ENCODE measurements at places on chromosomes 16 and 17.

- DNase-seq = peak; percentile 96
Observed at GRCh38 chr17:80892019-80892855, 99.4 kb upstream of the CHMP6 start.

GRCh38 chr16:87924041-87924810 is 12.1 kb downstream of the CA5A start:
- no peak for DNase-seq

DNA sequence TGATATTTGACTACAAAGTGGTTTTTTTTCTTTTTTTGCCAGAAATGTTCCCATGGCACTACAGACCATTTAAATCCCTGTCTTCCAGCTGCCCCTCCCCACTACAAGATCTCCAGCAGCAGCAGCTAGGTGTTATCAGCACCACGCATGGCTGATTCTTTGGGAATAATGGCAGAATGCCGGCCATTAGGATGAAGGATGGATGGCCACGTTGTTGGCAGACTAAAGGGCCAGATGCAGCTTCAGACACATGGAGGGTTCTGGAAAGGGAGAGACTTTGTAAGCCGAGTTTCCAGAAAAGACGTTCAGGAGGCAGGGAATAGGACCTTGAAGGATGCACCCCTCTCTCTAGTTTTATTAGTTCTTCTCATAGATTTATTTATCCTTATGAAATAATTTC is 10.3 kb upstream of the MED9 start:
- DNase-seq = no peak

- no peak for DNase-seq
Observed at GRCh38 chr16:23843143-23843542, 7.4 kb downstream of the PRKCB start.

GRCh38 chr17:973053-973452 is 6.5 kb downstream of the NXN start:
- no peak for DNase-seq

DNA sequence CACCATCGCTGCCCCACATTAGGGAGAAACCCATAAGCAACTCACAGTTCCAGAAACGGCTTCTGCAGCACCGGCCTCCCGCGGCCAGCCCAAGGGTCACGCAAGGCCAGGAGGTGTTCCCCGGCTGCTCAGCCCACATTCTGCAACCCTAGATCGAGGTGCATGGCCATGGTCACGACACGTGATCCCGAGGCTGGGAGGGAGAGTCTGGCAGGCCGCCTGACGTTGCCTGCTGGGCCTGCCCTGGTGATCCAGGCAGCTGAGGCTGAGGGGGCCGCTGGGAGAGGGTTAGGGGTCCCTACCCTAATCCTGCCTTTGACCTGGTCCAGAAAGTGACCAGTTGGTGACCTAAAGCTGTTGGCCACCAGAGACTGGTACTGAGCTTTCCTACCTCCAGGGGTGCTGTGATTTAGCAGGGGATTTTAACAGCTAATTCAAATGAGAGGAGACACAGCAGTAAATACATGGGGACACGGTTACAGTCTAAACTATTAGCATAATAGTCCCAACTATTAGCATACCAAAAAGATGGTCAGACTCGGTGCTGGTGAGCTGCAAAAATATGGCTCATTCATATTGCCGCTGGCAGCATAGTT is 97.4 kb upstream of the CIBAR2 start:
- no peak for DNase-seq

DNA sequence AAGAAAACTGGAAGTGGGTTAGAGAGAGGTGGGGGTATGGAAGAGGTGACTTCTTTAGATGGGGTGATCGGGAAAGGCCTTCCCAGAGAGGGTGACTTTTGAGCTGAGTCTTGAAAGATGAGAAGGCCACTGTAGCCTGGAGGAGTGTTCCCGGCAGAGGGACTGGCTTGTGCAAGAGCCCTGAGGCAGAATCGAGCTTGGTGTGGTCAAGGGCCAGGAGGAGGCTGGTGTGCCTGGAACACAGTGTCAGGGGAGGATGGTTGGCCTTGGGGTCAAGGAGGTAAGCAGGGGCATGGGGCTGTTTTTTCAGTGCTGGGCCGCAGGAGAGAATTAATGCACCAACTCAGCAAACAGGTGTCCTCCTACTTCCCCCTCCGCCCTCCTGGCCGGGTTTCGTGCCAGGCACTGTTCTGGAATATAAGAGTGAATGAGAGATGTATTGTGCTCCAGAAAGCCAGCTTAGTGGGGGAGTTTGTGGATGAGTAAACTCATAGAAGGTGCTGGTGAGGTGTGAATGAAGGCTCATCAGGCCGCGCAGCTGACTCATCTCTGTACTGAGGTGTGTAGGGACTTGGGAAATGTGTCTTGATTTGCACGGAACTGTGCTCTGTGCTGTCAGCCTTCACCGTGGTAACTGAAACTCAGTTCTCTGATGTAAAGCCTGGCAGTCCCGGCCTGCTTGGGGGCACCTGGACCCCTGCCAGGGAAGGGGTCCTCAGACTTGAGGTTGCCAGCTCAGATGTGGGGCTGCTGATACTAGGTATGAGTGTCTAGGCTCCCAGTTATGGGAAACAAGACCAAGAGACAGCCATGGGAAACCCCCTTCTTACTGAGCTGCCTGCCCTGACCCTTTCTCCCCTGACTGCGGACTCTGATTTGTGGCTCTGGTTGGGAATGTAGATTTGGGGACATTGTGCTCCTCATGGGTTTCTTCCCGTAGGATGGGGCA is 15.3 kb downstream of the KSR1 start:
- DNase-seq = peak; percentile 87

DNA sequence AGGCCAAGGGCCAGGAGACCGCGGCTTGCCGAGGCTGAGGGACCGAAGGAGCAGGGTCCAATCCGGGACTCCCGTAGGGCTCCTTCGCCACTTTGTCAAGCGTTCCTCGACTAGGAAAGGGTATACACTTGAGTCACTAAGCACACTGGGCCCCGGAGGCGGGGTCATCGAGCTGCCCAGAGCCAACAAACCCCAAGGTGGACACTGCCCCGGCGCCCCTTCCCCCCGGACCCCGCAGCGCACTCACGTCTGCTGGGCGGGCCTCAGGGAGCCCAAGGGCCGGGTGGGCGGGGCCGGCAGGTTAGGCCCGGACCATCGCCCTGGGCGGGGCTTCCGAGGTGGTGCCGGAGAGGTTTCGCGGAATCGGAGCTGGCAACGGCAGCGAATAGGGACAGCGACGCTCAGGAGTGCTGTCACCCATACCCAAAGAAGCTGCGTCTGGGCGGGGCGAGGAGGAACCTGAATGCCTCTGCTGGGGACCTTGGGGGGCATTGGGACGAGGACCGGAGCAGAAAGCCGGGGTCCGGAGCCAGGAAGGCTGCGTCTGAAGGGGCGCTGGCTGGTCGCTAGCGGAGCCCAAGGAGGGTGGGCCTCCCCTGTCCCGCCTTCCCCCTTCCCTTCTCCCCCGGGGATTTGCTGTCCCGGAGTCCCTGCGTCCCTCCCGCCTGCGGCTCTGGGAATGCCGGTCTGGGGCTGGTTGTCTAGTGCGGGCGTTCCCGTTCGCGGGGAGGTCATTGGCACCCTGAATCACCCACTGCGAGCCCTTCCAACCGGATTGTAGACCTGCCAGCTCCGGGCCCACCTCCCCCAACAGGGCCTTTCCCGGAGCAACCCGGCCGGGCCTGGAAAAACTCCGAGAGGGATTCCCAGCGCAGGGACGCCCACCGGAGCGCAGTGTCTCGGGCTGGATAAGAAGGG is 118.2 kb upstream of the SMURF2 start:
- peak; percentile 77 for DNase-seq

GRCh38 chr17:64320613-64321553 is 57.8 kb upstream of the TEX2 start:
- DNase-seq = peak; percentile 60

- no peak for DNase-seq
Observed at GRCh38 chr17:10337976-10338375, 34.8 kb downstream of the MYH13 start.

DNA sequence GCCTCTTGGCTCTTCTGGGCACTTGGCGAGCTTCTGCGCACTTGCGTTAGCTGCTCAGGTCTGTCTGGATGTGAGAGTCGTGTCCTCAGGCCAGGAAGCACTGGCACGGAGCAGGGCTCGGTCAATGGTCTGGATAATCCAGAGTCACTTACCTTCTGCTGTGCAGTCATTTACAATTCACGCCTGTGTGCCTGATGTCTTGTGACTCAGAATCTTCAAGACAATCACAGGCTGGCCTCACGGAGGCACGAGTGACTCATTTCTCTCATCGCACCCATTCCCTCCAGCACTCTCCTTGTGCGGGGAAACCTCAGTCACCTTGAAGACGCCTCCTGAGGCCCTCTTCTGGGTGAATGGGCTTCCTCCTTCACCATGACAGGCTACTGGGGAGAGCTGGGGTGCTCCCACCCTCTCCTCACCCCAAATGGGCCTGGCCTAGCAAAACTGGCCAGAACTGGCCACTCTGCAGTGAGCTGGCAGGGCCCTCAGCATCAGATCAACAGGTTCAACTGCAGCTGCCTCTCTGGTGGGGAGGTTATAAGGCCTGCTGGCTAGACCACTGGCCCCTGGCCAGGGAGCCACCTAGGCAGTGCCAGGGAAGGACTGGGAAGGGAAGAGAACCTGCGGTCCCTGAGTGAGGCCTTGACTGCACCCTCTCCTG is 1.9 kb upstream of the CAPN15 start:
- peak; percentile 86 for DNase-seq

- DNase-seq = no peak
Observed at GRCh38 chr17:15649861-15650421, 30.4 kb upstream of the FBXW10B start.

- DNase-seq = peak; percentile 82
Observed at GRCh38 chr16:67936880-67937605, 393 bp upstream of the PSMB10 start.

DNA sequence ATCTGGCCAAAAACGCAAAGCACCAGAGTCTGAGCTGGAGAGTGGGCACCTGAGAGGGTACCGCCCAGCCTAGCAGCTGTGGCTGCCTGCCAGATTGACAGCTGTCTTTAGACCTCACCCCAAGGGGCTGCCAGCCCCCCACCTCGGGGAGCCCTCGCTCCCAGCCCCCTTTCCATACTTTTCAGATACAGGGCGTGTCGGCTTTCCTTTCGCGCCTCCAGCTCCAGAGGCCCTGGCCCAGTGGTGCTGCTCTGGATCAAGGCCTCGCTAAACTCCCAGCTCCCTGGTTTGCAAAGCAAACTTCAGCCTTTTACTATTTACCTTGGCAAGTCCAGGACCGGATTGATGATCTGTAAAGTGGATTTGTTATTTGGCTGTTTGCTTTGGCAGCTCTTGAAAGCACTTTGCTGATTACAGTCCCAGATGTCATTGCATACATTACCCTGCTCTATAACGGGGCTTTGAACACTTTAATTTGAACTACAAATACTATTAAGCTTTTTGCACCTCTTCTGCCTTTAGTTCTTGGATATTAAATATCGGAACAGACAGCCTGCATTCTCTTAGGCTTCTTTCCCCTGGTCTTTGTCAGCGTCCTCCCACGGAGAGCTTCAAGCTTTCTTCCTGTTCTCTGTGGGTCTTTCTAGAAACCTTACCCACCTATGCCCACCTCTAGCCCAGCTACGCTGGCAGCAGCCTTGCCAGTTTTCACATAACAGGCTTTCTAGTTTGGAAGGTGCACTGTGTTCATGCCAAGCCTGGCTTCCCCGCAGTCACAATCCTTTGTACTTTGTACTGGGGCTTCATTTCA is 63.6 kb upstream of the TBX2 start:
- no peak for DNase-seq

- peak; percentile 55 for DNase-seq
Observed at GRCh38 chr17:38663125-38663751, 11.5 kb downstream of the EPOP start.

DNA sequence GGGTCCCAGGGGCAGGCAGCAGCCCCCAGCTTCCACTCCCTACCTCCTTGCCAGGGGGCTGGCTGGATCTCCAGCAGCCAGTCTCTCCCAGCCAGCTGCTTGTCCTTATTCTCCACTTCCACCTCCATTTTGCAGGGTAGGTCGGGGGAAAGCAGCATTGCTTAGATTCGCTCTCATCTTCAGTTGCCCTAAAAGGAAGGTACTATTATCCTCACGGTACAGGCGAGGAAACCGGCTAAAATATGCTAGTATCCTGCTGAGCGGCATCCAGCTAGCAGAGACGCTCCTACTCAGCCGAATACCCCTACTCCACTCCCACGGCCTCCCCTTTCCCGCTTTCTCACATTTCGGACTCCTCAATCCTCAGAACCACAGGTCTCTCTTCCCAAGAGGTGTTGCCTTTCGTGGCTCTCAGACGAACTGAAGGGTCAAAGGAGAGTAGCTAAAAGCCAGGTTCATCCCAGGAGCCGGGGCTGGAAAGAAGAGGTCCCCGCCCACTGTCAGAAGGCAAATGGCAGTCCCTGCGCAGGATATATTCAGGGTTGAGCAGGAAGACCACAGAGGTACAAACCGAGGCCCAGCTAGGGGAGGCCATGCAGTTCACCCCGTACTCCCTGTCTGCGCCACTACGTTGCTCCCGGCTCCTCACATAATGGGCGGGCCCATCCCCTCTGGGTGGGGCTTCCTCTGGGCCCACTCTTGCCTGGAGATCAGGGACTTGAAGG is 1.7 kb upstream of the RAB11FIP4 start:
- no peak for DNase-seq

GRCh38 chr17:72654706-72655105 is 437.8 kb downstream of the SLC39A11 start:
- DNase-seq = no peak

- no peak for DNase-seq
Observed at GRCh38 chr17:10149573-10150399, 48.6 kb downstream of the GAS7 start.

- no peak for DNase-seq
Observed at GRCh38 chr16:87490096-87490798, 2.6 kb downstream of the ZCCHC14 start.

- no peak for DNase-seq
Observed at GRCh38 chr17:21124086-21124485, 2.7 kb upstream of the DHRS7B start.

GRCh38 chr16:81437865-81438264 is 6.7 kb upstream of the CMIP start:
- no peak for DNase-seq

GRCh38 chr17:12287953-12288352 is 267.3 kb downstream of the MAP2K4 start:
- no peak for DNase-seq

- DNase-seq = no peak
Observed at GRCh38 chr16:48609652-48610029, 339 bp downstream of the N4BP1 start.

DNA sequence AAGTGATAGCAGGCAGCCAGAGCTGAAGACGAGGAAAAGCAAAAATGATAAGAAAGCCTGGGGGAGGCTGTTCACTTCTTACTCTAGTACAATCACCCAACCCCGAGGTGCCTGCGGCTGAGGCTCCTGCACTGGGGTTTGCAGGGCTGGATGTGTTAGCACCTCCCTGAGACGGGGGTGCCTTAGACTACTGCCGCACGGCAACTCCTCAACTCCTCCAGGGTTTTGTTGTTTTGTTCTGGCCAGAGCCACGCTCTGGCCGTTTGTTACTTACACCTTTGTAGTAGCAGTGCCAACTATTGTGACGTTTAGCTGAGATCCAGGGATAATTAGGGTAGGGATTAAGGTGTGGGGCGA is 51.5 kb downstream of the LDHD start:
- peak; percentile 22 for DNase-seq

All from stimulated activated CD4-positive, alpha-beta T cell treated with anti-CD3 and anti-CD28 coated beads, Interleukin-4, amount 100 ng/mL, for 24 hours (primary cell).